Central memory CD8-positive, alpha-beta T cell (primary cell): ENCODE measurements at places on chromosomes 3 and 15.

DNA sequence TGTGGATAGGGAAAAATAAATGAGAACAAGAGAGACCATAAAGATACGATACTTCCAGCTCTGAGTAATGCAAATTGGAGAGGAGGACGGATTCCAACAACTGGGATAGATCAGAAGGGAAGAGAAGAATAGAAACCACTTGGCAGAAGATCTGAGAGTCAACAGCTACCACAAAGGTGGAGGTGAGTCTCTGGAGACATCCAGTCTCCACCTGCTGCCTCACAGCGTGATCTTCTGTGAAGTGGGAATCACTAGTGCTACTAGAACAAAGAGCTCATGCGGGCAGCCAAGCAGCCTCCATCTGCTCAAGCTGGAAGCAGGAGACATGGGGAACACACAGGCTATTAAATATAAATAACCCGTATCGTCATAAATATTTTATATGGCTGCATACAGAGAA is 558.5 kb upstream of the CFAP20DC start:
- DNase-seq = no peak

DNA sequence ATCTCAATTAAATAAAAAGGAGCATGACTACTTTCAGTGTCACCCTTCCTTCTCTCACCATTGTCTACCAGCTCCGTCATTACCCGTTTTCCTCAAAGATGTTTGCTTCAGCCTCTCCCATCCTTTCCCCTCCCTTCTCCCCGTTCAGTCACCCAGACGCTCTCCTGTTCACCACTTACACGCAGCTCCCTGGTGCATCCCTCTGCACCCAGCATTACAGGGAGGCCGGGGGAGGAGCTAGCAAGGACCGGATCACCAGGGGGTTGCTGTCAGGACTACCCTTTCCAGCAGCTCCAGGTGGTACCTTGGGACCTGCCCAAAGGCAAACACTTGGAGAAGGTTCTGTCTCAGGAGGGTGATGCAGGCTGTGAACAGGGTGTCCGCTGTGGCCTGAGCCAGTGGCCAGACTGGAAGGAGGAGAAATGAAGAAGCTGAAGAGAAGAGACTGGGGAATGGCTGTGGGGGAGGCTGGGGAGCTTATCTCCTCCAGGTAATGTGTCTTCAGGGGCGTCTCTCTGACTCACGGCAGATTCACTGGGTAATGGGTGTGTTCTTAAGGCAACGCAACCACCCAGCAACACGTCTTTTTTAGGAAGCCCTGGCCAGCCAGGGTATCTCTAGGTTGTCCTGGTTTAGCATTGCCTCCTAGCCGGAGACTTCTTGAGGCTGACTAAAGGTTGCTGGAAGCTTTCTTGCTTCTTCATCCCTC is 21.8 kb upstream of the BDH1 start:
- no peak for DNase-seq

DNA sequence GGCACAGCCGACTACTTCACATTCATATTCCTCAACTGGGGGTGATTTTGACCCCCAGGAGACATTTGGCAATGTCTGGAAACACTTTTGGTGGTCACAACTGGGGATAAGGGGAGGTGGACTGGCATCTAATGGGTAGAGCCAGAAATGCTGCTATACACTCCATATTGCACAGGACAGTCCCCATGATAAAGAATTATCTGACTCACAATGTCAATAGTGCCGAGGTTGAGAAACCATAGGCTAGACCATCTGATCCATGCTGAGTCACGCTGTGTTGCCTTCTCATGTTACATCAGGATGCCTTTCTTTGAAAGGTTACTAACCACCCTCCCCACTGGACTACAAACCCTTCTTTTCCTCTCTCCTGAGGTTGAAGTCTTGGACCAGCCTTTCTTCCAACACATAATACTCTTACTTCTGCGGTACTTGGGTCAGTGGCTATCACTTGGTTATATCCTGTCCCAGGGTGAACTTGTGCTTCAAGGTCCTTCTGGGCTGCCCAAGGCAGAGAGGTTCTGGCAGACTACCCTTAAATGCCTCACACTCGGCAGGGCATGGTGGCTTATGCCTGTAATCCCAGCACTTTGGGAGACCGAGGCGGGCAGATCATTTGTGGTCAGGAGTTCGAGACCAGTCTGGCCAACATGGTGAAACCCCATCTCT is 68.8 kb downstream of the CTNNB1 start:
- no peak for DNase-seq

DNA sequence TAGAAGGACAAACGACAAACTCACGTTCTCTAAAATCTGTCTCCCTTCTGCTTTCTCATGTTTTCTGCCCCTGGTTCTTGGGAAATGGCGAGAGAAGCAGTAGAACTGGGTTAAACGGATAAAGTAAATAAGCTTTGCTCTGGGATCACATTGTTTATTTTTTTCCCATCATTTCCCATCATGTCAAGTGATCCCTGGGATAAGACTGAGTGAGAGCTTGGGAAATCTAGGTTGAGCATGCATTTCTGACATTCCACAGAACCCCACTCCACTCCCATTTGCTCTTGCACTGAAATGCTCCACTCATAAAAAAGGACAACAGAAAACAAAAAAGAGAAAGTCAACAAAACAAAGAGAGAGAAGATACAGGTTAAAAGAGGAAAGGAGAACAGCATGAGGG is 69.1 kb downstream of the SEMA6D start:
- no peak for DNase-seq

- DNase-seq = no peak
Measured at GRCh38 chr15:90300988-90301706, 35.7 kb downstream of the NGRN start.

GRCh38 chr3:45778761-45779201 is 17.6 kb downstream of the SLC6A20 start:
- no peak for DNase-seq

GRCh38 chr3:45711931-45712330 is 22.7 kb downstream of the SACM1L start:
- DNase-seq = no peak

- DNase-seq = no peak
Measured at GRCh38 chr15:71116366-71116765, 1.1 kb downstream of the THSD4 start.

- no peak for DNase-seq
Measured at GRCh38 chr3:11254876-11255275, 17.3 kb upstream of the ATG7 start.

DNA sequence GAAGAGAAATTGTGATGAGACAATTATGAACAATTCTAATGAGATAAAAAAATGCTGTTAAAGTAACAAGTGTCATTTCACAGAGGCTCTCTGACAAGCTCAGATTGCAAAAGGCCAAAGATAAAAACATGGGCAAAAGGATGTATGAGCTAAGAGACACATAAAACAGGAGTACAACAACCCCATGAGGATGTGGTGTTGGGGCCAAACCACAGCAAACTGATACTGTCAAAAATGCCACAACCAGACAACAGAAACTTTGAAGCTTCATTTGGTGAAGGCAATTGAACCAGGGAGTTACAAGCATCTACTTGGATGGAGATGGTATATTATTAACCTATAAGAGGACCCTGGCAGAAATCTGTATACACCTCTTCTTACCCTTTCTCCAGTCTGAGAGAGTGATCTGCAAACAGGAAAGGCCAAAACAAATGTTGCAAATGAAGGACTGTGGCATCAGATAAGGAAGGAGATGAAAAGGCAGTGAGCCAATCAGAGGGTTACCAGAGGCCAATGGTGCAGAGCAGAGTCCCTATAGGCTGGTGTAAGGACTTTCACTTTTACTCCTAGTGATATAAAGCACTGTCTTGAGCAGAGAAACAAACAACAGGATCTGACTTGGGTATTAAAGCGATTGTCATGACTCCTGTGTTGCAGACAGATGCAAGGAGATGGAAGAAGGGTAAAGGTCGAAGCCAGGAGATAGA is 659.0 kb downstream of the NTRK3 start:
- DNase-seq = peak; percentile 27

- no peak for DNase-seq
Measured at GRCh38 chr3:69085833-69086722, 1.3 kb downstream of the ARL6IP5 start.

- DNase-seq = no peak
Measured at GRCh38 chr3:18007980-18008379, 265.5 kb upstream of the TBC1D5 start.

DNA sequence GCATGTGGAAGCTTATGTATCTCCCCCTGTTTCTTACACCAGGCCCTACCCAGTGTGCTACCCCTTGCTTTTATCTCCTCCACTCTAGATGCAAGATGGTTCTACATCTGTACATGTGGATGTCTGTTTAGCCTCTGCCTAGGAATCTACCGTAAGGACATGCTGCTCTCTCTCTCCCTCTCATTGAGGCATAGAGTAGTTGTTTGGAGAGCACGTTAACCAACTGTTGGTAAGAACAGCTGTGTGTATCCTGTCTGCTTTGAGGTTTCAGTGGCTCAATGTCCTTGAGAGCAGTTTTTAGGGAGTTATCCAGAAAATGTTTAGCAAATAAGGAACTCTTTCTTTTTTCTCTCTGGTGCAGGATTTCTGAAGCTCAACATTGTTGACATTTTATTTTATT is 152.8 kb downstream of the DNAJB8 start:
- DNase-seq = no peak

- DNase-seq = no peak
Measured at GRCh38 chr3:13452490-13453335, 27.4 kb upstream of the HDAC11 start.

DNA sequence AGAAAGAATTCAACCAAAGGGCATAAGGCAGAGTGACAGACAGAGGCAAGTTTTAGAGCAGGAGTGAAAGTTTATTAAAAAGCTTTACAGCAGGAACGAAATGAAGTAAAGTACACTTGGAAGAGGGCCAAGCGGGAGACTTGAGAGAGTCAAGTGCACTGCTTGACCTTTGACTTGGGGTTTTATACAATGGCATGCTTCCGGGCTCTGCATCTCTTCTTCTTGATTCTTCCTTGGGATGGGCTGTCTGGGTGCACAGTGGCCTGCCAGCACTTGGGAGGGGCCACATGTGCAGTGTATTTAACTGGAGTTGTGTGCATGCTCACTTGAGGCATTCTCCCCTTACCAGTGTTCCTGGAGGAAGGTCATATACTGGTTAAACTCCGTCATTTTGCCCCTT is 30.4 kb upstream of the KLHL25 start:
- no peak for DNase-seq

GRCh38 chr15:28901987-28902745 is 16.4 kb downstream of the APBA2 start:
- DNase-seq = no peak

GRCh38 chr15:65385870-65386258 is 8.1 kb upstream of the IGDCC3 start:
- no peak for DNase-seq

DNA sequence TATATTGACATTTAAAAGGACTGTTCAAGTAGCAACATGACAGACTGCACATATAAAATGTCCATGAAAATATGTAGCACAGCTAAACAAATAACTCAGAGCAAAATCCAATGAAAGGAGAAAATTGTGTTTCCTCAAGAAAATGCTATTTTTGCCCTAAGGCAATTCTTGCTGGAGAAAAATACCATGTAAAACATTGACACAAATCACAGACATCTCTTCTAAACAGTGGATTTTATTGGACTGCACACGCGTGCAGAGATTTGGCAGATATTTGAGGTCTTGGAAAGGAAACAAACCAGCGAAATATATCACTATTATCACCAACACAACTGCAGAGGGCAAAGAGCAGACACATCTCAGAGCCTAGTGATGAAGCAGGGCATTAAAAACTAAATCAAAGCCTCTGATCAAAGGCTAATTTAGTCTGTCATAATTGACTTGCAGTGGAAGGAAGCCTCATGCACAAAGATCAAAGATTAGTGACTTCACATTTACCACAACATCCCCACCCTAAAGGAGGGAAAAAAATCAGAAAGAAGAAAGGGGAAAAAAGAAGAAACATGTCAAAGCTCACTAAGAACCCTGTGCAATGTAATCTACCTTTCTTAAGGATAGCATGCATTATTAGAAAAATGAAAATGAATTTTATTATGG is 52.4 kb downstream of the CHL1 start:
- no peak for DNase-seq

DNA sequence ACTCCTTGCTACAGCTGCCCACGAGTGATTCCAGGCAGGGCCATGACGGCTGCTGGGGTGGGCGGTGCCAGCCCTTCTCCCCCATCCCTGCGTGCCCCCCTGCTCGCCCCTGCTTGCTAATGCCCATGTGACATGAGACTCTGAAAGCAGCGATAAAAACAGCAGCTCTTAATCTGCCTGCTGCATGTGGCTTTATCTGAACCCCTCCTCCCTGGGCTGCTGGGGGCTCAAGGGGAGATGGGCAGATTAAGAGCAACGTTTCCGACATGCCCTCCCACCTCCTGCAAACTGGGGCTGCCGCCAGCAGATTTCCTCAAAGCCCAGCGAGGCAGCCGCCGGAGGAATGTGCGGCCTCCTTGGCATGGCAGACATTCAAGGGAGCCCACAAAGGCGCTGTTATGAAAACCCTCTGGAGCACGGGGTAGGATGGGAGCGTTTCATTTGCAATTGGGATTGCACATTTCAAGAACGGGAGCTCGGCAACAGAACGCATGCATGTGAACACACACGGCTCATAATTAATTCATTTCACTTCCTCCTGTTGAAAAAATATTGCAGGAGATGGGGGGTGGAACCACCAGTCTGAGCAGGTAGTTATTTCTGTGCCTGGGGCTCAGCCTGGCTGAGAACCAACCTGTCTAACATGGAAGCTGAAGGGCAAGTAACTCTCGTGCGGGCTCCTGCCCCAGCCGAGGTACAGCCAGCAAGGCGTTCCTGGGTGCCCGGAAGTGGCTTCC is 504.2 kb upstream of the PROK2 start:
- no peak for DNase-seq

- DNase-seq = no peak
Measured at GRCh38 chr15:25739687-25740121, 123.4 kb downstream of the ATP10A start.

- DNase-seq = peak; percentile 56
Measured at GRCh38 chr15:90902840-90903732, at the start of gene MAN2A2. TSS of gene MAN2A2 (plus strand) at chr15:90903302. CDS start at chr15:90904208, 906 bp downstream.

DNA sequence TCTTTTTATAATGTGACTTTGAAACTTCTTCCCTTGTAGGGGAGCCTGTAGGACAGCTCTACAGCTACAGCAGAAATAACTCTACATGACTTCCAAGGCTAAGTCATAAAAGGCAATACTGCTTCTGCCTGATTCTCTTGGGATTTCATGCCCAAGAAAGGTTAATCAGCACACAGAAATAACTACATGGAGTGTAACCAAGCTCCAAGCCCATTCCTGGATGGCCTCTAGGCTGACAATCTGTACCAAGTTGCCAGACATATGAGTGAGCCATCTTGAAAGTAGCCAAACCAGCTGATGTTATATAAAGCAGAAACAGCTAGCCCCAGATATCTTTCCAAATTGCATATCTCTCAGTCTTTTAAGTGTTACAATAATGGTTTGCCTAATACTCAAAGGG is 75.8 kb upstream of the OSTN start:
- no peak for DNase-seq

DNA sequence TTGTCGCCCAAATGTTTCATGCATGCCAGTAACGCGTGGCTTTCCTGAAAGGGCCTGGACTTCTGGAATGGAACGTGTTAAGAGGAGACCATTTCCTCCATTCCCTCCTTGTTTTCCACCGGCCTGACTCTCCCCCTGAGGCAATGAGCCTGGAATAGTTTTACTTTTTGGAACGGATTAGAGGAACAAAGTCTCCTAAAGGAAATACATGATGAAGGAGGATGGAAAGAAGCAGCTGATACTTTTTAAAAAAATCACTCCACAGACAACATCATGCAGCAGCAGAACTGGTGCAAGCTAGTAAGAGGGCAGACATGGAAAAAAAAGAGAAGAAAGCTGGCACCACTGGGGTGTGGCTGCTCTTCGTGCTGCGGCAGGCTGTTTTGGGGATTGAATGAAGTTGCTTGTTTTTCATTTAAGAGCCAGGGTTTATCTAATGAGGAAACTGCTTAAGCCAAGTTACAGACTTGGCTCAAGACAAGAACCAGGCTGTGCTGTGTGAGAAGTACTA is 3.6 kb upstream of the KBTBD12 start:
- DNase-seq = no peak

GRCh38 chr3:52399131-52399530 is 45.8 kb downstream of the SEMA3G start:
- DNase-seq = no peak
